ENCODE measurements at places on chromosomes 12 and 14. TPM values are rescaled to one million over a fixed set of nuclear protein-coding genes. Genes with fewer than 3 reads are reported as not detected.
A peak's percentile ranks its signal among the peaks of the same experiment; 100 is the strongest.

- DNase-seq: no peak
Measured at GRCh38 chr14:88630565-88630964, 67.7 kb downstream of the ZC3H14 start.

- DNase-seq: no peak
Measured at GRCh38 chr12:122643207-122643805, 59.9 kb downstream of the HCAR2 start.

- no peak for DNase-seq
Measured at GRCh38 chr12:93311827-93312226, 65.9 kb upstream of the NUDT4 start.

- no peak for DNase-seq
Measured at GRCh38 chr12:38445040-38445439, 128.5 kb downstream of the ALG10B start.

GRCh38 chr14:101250948-101251811, 310.1 kb upstream of the DIO3 start:
- DNase-seq: no peak

- DNase-seq: peak; percentile 63
Measured at GRCh38 chr12:6340745-6341416, 995 bp downstream of the TNFRSF1A start.

DNA sequence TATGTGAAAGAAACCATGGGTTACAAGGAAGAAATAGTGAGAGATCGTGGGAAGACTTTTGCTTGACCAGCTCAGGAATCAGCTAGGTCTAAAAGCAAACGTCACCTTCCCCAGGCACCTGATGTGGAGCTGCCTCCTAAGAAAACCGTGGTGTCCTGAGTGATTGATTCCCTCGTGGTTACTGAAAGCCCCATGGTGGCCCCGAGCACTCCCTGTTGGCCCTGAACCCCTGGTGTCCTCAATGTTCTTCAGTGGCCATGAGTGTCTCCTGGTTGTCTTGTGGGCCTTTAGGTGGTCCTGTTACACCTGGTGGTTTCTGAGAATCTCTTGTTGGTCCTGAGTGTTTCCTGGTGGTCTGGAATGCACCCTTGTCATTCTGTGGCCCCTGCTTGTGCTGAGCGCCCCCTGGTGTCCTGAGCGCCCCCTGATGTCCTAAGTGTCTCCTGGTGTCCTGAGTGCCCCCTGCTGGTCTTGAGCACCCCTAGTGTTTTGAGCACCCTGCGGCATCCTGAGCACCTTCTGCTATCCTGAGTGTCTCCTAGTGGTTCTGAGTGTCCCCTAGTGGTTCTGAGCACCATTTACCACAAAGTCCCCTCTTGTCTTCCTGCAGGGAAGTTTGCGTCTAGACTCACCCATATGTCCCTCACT, 518.7 kb downstream of the TMEM121 start:
- peak; percentile 18 for DNase-seq

Gene TMEM30B
- not detected for polyA plus RNA-seq

Gene SLCO1C1
- not detected for polyA plus RNA-seq

Gene RFX4
- not detected for polyA plus RNA-seq

Gene PPP1R1A
- polyA plus RNA-seq: not detected
